ENCODE measurements at places on chromosomes 1 and 21.

DNA sequence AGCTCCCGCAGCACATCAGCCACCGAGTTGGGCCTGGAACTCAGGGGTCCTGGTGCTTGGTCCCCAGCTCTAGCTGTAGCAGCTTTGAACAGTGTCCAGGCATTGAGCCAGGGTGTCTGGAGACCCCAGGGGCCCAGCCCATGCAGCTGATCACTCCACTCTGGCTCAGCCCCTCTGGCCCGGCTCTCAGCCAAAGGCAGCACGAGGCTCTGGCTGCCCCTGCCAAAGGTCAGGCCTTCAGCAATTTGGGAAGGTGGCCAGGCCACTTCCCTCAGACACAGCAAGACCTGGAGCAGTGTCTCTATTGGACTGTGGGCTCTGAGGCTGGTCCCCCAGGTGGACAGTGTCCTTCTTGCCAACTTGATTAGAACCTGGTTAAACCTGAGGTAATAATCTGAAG, 34.4 kb upstream of the RNF19B start:
- DNase-seq, result no peak

- DNase-seq, result no peak
Observed at GRCh38 chr1:226407199-226407496, 745 bp downstream of the PARP1 start.

GRCh38 chr1:245777752-245778151, 623.0 kb downstream of the KIF26B start:
- DNase-seq, result no peak

DNA sequence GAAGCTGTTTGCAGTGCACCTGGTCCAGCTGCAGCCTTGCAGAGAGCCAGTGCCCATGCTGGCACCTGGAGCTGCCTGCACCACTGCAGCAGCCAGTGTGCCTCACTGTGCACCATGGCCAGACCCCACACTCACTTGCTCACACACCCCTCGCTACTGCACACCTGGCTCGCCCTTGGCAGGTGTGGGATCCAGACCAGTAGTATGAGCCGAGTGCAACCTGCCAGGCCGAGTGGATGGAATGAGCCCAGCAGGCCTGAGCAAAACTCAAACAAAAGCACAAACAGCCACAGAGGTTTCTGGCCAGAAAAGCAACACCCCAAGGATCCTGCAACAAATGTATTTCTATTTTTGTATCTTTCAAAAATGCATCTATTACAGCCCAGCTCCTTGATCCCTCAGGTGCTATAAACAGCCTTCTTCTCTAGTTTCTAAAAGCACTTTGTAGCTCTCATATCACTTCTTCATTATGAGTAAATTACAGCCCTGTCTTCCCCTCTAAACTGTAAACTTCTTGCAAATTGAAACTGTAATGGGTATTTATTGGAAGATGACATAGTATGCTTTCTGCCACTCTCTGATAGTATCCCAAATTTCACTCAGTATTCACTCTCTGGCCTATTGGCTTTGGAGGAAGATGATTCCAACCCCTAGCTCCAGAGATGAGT, 72.2 kb upstream of the LPGAT1 start:
- DNase-seq, result no peak

DNA sequence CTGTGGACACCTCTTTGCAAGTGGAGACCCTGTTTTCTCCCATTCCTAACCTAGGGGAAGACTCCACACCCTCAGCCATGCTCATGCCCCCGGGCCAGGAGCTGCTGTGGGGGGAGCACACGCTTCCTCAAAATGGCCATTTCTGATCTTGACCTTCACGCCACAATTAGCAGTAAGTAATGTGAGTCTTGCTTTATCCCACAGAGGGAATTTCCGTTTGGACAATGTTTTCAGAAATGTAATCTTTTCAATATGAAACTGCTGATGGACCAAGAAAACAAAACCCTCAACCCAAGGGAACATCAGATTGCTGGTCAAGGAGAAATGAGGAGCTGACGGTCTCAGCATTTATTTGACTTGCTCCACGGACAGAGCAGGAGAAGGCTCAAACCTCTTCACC, 8.3 kb upstream of the KCNE1 start:
- no peak for DNase-seq

DNA sequence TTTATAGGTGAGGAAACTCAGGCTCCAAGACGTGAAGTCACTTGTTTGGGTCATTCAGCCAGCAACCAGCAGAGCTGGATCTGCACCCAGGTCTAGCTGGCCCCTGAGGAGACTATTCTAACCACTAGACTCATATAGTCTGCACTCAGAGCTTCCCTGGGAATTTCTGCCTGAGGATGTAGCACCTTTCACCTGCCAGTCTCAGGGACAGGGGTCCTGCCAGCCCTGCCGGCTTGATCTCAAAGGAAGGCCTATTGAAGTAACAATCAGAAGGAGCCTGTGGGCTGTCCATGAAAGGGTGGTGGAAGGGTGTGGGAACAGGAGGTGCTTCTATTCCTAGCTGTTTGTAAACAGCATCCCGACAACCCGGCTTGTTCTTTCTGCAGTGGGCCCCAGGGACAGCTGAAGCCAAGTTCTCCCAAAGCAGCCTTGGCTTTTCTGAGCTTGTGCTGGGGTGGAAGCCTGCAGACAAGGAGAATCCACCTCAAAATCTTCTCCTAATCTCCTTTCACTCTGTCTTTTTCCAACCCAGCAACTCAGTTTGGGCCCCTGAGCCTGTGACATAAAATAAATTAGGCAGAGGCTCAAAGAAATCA, 7.8 kb downstream of the LMOD1 start:
- no peak for DNase-seq

DNA sequence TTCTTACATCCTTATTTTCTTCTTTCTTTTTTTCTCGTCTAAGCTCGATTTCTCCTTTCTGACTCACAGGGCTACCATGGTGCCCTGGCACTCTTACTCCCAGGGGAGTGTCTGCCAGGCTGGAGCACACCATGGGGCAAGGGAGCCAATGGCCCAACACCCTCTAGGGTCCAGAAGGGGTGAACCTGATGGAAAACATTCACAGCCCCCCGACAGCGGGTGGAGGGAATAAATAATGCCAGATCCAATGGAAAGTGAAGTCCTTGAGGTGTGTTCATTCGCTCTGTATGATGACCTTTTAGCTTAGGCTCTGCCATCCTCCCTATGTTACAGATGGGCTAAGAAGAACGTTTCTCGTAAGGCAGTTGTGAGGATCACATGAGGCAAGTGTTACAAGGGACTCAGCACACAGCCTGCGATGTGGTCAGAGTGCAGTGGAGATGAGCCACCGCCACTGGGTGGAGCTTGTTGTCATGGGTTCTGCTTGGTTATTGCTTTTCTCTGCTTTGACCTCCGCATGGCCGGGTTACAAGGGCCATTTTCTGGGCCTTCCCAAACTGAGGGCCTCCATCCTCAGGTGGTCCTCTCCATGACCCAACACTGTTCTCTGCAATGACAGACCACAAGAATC, 3.5 kb upstream of the FCMR start:
- DNase-seq, result no peak

- no peak for DNase-seq
Observed at GRCh38 chr1:209219791-209220524, 363.6 kb upstream of the CAMK1G start.

All from cortex of kidney (tissue), 1 donor.